Right lung (tissue), 10 donors: ENCODE measurements at places on chromosomes 7 and 10.

DNA sequence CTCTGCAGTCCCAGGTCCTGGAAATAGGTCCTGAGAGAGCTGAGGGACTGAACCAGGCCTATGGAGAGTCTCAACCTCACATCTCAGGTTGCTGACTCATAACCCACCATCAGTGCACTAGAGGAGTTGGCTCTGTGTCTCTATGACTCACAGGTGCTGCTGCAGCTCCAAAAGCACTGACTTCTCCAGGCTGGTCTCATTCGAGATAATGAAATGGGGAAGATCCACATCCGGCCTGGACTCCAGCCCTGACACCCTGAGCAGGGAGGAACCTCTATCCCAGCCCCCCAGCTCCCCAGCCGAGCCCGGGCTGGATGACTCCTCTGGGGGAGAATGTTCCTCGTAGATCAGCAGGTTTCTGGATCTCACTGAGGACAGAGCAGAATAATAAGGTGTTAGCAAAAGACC lies 35.5 kb upstream of the DGKI start:
- DNase-seq, result no peak

GRCh38 chr7:39228946-39229345 lies 251.2 kb downstream of the POU6F2 start:
- no peak for DNase-seq

DNA sequence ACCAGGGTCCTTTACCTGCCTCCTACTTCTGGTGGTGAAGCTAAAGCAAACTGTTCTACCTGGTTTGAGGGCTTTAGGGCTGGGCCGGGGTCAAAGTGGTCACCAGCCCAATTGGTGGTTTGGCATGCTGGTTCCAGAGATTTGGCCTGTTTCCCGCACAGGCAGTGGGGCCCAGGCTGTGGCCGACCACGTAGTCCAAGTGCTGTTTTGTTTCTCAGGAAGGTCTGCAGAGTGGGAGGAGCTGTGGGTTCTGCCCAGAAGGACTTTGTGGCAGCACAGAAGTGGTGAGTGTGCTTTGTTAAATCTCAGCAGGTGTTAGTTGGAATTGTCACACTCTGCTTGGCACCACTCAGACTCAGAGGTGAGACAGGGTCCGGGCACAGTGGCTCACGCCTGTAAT lies 85.8 kb downstream of the MKX start:
- DNase-seq, result no peak

DNA sequence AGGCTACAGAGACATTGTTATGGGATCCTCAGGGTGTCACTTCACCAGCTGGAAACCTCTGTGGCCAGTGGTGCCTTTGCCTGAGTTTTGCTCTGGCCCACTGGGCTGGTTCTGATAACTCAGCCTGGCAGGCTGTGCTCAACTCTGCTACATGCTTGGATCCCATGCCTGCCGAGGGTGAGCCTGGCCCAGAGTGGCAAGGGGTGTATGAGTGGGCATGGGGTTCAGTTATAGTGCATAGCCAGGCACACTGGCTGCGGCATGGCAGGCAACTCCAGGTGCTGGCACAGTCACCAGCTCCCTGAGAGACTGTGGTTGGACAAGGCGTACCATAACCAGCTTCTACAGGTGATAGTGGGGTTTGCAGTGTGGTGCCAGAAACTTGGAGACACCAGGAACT lies 107.0 kb upstream of the PCDH15 start:
- DNase-seq, result no peak

GRCh38 chr10:30557884-30558283 lies 71.7 kb downstream of the LYZL2 start:
- DNase-seq, result no peak

DNA sequence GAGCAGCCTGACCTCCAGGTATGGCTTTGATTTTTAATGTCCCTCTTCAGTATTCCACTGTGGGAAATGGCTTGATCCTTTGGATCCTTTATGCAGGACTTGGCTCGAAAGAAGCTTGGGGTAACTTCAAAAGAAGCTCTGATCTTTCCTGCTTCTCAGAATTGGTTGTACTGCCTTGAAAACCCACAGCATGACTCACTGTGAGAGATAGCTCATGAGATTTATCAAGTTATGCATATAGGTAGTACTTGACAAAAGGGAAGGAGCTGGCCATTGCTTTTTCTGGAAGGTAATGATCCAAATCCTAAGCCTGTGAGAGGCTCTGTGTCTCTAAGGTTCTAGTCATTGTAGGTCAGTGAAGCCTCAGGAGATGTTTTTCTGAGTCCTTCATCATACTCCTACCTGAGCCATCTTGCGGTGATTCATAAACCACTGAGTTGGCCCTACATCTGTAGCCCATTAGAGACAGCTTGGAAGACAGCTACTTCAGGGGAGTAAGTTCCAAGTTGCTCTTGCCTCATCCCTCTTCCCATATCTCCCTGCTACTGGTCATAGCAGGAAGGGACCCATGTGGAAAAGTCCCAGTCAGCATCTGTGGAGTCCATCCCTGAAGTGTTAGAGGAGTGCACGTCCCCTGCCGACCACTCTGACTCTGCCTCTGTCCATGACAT lies 36.7 kb upstream of the NFKB2 start:
- no peak for DNase-seq

DNA sequence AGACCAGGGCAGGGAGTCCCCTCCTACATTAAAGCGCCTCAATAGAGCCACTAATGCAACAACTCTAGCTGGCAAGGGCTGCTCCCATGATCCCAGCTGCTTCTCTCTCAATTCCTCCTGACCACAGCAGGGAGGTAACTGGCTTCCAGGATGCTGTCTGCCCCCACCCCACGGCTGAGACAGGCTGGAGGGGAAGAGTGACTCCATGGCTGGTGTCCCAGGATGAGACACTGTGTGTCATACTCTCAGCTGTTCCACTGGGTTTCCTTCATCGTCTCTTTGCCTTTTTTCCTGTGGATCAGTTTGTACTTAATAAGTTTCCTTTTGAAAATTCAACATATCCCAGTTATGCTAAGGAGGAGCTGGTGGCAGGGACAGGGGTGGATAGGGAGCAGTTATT lies 27.7 kb upstream of the MYH16 start:
- DNase-seq, result no peak

DNA sequence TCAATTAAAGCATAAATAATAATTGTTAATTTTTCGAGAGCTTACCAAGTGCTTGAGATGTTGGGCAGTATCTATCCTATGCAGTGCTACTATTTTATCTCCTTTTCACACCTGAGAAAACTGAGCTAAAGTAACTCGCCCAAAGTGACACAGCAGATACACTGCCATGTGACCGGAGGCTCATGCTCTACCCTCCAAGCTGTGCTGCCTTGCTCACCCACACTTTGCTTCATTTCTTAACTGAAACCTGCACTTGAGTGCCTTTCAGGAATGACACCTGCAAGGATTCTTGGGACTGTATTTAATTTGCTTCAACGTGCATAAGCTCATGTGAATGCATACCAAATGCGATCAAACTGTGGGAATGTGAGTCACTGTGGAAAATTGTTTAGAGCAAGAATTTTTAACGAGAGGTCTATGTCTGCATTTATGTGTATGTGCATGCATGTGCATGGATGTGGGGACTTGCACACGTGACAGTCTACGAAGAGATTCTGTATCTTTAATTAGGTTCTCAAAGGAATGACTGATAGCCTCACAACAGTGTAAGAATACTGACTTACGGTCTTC lies 119.2 kb downstream of the ADCYAP1R1 start:
- DNase-seq, result no peak

DNA sequence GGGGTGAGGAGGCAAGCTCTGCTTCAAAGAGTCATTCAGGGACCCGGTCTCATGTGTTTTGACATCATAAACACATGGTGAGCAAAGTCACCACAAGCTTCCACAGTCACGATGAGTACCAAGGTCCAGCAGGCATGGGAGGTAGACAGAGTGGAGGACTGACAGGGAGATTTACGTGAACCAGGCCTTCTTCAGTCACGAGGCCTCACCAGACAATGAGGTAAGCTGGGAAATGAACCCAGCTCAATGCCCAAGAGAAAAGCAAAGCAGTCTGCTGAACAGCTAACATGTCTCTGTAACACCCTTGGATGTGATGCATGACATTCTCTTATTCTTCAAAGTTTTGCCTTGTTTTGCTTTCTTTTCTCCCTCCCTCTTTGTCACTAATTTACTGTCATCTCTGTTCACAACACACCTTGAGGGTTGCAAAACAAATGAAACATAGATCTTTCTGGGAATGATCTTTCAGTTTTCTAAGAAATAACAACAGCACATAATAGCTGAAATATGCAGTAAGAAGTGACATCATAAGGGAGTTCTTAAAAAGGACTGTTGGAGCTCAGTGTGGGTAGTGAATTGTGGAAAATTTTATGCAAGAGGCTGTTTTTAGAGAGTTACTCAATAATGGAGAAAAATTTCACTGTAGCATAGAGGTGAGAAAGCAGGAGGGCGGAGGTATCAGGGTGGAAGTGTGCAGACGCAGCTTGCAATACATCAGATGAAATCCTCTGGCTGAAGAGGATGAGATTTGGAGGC lies 9.0 kb downstream of the PPP1R17 start:
- no peak for DNase-seq

DNA sequence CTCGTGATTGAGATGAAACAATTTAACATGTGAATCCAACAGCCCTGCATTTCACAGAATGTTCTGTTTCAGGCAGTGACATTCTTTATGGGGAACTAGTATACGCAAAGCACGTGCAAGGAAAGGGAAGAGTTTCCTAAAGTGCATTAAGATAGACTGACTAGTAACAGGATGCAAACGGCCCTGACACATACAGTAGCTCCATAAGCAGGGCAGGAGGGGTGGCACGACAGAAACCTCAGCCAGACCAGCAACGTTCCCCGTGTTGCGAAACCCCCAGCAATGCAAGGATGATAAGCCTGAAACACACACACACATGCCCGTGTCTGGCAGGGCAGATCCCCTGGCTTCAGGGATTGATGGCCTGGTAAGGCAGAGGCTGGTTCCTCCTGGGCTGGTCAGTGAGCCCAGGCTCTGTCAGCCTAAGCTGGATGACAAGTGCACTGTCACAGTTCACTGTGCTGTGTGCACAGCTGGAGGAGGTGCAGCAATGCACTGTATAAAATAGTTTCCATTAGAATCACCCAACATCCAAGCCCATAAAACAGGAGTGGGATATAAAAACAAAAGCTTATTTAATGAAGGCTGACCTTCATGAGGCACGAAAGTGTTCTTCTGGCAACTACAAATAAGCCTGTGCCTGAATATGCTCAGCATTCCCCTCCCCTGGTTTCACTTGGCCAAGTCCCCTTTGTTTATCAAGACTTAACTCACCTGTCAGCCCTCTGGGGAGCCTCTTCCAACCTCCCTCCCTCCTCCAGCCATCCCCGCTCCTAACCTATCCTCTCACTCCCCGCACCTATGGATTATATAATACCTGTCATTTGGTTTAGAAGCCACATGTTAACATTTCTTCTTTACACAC lies 88.8 kb downstream of the GSAP start:
- no peak for DNase-seq

DNA sequence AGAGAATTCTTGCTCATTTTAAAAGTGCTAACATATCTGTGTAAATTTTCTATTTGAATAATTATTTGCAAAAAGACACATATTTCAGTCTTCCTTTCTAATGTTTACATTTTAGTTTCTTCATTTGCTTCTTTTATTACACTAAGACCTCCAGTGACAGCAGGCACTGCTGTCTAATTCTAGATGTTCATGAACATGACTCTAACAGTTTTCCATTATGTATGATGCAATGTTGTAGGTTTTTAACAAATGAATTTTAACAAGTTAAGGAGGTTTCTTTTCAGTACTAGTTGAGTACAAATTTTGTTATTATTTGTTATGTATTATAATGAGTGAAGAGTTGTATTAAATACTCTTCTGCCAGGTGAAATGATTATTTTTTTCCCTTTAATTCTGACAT lies 83.6 kb downstream of the GRB10 start:
- DNase-seq, result no peak

DNA sequence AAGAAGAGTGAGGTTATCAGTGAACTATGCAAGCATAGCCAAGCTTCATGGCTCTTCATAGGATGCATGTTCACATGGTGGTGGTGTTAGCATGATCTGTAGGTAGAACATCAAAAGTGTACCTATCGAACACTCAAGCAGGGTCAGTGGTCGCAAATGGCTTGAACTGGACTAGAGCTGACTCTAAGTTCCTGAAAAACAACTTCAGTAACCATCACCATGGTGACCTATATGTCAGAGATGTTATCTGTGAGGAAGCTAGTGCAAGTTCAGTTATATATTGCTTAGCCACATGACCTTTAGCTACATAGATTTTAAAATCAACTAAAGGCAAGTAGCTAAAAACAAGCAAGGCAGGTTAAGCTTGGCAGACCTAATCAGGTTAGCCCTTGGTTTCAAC lies 163.1 kb upstream of the AGR3 start:
- no peak for DNase-seq

GRCh38 chr10:84306751-84307384 lies 21.5 kb upstream of the CCSER2 start:
- no peak for DNase-seq

DNA sequence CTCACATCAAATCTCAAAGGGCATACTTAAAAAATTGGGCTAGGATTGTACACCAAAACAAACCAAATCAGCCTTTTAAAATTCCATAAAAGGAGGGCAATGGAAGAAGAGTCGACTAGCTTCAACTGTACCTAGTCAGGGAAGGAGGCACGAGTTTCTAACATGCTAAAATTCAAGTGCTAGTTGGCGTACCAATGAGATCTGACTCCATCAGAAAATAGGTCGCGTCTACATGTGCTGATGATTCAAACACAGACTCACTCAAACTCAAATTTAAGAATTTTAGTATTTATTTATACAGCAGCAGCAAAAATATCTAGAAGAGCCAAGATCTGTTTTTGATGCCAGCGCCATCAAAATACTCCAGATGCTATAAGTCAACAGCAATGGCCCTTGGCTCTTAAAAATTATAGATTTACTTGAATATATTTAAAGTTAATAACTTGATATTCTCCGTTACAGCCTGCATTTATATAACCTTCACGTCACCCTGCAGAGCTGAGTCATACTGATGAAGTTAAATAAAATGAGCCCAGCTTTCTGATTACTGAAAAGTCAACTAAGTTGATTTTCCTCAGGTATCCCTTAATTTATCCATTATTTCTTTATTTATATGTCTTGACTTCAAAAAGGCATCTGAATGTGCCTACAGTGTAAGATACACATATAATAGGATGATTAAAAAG lies 302.1 kb upstream of the IMMP2L start:
- peak; percentile 59 for DNase-seq

- DNase-seq, result no peak
These were observed 14.7 kb upstream of the HABP2 start for GRCh38 chr10:113538151-113538550.

- DNase-seq, result no peak
These were observed 629.0 kb downstream of the CCSER2 start for GRCh38 chr10:84957427-84957826.

DNA sequence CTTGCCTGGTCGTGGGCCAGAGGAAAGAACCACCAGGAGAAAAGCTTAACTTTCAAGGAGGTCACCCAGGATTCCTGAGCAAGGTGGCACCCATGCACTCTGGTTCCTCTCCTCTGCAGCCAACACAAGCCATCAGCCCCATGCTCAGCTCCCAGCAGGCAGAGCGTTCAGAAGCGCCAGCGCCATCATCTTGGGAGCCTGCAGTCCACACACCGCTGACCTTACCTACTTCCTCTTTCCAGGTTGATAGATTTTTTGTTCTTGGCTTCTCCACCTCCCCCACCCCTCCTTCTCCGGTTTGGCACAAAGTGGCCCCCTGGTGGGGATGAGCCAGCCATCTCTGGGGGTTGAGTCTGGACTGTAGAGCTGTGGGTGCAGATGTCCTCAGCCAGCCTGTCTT lies 1.7 kb upstream of the WDR86 start:
- DNase-seq, result no peak
